ENCODE measurements at places on chromosomes 2 and 18. TPM values are rescaled to one million over a fixed set of nuclear protein-coding genes. Genes with fewer than 3 reads are reported as not detected.

DNA sequence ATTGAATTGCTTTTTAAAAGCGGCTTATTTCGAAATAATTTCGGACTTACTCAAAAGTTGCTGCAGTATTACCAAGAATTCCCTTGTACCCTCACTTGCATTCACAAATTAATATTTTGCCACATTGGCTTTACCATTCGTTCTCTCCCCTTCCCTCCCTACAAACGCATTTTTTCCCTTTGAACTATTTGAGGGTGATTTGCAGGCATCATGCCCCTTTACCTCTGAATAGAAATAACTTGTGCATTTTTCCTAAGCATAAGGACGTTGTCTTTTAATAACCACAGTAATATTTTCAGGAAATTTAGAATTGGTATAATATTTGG, 608 bp downstream of the CCDC138 start:
- DNase-seq: no peak

The PTRHD1 gene
- polyA plus RNA-seq: 35.9 TPM

The TMEFF2 gene
- polyA plus RNA-seq: 0.23 TPM

The SP5 gene
- polyA plus RNA-seq: 2.6 TPM

GRCh38 chr2:7634409-7634808, 717.2 kb downstream of the RNF144A start:
- DNase-seq: no peak

DNA sequence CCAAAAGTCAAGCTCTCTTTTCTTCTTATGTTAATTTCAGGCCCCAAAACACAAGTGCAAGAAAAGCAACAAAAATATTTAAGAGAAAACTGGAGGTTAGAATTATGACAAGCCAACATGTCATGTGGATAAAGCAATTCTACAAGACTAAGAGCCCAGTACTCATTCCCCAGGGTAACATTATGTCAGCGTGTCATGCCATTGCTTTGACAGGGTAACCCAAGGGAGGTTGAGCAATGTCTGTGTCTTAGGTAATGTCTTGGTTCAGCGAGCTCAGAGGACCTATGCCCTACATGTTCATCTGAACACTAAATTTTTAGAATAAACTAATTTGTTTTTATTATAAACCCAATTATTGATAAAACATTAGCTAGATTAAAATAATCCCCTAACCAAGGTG, 173.2 kb upstream of the ZNF804A start:
- no peak for DNase-seq

All from stomach (tissue), 19 donors.